Midbrain (tissue), 1 donor: ENCODE measurements at places on chromosomes 7 and 10.

DNA sequence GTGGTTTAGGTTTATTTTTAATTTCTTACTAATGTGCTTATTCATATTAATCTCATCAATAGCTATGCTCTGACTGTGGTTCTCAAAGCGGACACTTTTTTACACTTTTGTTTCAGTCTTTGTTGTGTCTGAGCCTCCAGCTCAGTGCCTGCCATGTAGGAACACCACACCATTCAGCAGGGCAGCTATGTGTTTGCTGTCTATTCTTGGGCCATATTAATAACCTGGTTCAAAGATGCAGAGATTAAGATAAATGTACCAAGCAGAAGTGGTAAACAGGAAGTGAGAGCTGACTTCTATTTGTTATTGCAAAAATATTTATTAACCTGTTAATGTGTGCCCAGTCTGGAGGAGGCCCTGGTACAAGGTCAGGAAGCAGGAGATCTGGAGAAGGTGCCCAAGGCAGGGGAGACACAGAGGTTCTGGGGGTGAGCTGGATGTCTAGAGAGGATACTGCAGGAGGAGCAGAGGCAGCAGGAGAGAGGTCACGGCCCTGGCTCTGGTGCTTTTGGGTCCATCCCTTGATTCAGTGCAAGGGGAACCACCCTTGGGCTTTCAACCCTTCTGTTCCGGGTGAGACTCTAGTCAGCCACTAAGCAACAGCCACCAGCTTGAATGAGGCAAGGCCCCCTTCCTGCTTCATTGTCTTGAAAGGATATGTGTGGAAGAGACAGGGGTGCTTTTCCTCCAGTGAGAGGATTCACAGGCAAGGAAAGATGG lies 1.9 kb downstream of the TBXAS1 start:
- DNase-seq = no peak

- no peak for DNase-seq
These were observed 51.3 kb upstream of the FAM180A start for GRCh38 chr7:135799881-135800280.

DNA sequence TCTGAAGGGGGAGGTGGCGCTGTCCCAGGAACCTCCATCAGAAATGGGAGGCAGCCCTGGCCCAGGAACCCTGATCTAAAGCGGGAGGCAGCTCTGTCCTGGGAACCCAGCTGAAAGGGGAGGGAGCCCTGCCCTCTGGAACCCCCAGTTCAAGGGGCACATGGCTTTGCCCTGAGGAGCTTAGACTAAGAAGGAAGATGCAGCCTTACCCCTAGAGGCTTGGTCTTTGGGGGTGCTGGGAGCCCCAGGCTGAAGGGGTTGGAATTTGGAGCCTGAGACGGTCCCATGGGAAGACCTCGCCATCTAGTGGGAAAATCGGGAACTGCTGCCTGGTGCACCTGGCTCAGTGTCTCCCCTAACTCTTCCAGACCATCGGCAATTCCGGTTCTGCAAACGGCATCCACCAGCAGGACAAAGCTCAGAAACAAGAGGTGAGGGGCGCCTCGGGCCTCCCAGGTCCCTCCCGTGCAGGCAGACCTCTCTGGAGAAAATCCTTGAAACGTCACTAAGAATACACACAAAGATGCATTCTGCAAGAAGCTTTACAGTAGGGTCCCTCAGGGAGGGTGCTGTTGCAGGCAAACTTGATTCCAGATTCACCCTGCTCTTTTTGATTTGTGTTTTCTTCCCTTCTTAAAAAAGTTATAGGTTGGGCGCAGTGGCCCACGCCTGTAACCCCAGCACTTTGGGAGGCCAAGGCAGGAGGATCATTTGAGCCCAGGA lies 52.4 kb upstream of the GTF2IRD1 start:
- peak; percentile 74 for DNase-seq

GRCh38 chr7:141785706-141786552 lies 4.1 kb upstream of the TAS2R5 start:
- DNase-seq = peak; percentile 69

DNA sequence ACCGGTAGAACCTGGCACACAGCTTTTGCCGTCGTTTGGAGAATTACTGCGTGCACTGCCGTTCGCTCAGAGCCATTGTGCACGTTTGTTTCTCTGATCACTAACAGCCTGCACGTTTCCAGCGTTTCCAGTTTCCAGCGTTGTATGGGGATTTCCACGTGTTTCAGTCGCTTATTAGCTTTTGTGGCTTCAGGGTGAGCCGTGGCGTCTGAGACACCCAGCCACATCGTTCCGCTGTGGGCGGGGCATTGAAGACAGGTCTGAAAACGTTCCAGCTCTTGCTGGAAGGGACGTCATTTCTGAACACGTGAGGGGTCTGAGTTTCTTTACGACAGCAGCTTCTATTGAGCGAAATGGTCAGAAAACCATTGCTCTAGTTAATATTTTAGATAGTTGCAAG lies 164.8 kb downstream of the DNAJB6 start:
- no peak for DNase-seq

- DNase-seq = no peak
These were observed 71.3 kb upstream of the VWC2 start for GRCh38 chr7:49702099-49702498.

DNA sequence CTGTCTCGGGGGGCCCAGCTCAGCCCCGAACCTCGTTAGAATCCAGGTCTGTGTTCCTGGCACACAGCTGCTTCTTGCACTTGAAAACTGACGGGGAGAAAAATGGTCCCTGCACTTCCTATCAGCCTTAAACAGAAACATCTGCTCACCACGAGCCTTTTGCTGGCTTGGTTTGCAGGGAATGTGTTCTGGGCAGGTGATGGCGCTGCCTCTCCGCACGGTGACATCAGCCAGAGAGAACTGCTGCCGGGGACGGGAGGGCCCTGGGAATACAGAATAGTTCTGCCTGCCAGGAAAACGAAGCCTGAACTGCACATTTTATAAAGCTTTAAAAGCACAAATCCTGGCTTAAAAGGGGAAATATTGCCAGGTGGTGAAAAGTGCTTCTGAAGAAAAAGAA lies 622.5 kb downstream of the TYW1 start:
- DNase-seq = no peak

- DNase-seq = no peak
These were observed 4.6 kb upstream of the LBX1 start for GRCh38 chr10:101233863-101234262.

GRCh38 chr10:133324198-133324792 lies 12.4 kb downstream of the CALY start:
- DNase-seq = no peak

DNA sequence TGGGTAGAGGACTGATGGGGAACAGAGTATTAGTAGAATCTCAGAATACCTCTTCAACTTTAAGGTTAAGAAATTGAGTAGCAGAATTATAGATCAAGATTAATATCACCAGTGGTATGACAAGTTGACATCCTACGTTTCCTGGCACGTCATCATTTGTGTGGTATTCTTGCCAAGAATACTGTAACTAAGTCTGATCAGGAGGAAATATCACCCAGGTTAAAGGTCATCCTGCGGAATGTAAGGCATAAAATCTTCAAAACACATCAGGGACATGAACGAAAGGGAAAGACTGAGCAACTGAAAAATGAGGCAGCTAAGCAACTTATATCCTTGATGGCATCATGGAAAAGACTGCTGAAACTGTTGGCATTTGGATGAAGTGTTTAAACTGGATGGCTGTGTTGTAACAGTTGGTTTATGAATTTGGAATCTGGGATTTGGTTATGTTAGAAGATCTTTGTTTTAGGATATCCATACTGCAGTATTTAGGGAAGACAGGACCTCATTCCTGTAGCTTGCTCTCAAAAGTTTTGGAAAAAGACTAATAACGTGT lies 86.1 kb downstream of the TRIM24 start:
- no peak for DNase-seq

- no peak for DNase-seq
These were observed 38.8 kb downstream of the SLC29A3 start for GRCh38 chr10:71357792-71358265.

GRCh38 chr7:45443263-45443662 lies 130.9 kb upstream of the ADCY1 start:
- no peak for DNase-seq

- DNase-seq = no peak
These were observed 160.2 kb downstream of the CREB5 start for GRCh38 chr7:28572321-28573058.

DNA sequence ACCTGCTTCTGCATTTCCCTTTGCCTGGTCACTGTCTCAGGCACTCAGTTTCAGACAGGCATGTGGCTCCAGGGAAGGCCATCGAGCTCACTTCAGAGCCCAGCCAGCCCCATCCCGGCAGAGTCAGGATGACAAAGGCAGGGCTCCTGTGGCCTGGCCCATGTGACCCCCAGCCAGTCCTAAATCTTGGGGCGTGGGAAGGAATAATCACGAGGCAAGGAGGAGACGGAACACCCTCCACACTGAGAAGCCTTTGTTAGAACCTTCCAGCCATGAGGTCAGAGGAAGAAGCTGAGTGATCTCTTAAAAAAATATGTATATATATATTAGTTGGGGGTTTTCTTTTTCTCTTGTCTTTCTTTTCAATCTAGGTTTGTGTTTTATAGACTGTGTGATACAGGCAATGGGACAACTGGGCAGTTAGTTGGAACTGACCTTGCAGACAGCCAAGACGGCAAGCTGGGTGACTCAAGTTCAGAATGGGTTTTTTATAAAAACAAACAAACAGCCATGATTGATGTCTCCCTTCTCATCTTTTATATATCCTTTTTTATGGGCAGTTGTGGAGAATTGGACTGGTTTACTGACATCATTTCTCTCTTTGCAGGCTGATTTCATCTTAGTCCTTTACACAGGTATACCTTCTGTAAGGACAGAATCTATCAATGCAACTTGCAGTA lies 60.8 kb downstream of the CHN2 start:
- no peak for DNase-seq

DNA sequence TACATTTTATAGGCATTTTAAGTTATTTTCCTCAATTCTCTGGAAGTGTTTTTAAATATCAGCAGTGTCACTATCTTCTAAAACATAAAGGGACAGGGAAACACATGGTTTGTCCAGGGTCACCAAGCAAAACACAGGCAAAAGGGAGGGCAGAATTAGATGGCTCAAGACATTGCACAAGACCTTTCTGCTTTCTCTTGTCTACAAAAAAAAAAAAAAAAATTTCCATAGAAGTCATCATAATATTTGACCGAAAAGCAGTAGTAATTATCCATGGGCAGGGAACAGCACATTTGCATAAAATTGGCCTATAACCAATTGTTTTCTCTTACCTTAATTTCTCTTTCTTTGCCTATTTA lies 703.1 kb upstream of the FZD8 start:
- no peak for DNase-seq

GRCh38 chr7:30479202-30480120 lies 877 bp upstream of the NOD1 start:
- DNase-seq = no peak

- no peak for DNase-seq
These were observed 295.9 kb downstream of the TNS3 start for GRCh38 chr7:47285860-47286491.

DNA sequence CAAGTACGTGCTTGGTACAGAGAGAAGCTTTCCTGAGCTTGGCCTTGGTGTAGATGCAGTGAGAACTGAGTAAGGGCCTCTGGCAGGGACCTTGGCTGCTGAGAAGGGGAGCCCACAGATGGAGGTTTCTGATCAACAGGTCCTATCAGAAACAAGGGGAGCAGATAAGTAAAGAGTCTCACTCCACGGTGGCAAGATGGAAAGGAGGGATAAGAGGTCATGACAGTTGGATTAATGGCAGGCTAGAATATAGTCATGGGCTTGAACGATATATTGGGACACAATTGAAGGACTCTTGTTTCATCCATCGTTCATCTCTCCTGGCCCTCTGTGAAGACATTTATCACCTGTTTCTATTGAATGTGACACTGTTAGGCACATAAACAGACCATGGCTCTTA lies 41.5 kb downstream of the MET start:
- DNase-seq = no peak

- no peak for DNase-seq
These were observed 123.0 kb upstream of the SFMBT2 start for GRCh38 chr10:7533657-7534479.

GRCh38 chr10:103192089-103192450 lies 1.0 kb downstream of the NT5C2 start:
- DNase-seq = peak; percentile 59

- DNase-seq = no peak
These were observed 216.7 kb upstream of the RNF32 start for GRCh38 chr7:156423876-156424275.

DNA sequence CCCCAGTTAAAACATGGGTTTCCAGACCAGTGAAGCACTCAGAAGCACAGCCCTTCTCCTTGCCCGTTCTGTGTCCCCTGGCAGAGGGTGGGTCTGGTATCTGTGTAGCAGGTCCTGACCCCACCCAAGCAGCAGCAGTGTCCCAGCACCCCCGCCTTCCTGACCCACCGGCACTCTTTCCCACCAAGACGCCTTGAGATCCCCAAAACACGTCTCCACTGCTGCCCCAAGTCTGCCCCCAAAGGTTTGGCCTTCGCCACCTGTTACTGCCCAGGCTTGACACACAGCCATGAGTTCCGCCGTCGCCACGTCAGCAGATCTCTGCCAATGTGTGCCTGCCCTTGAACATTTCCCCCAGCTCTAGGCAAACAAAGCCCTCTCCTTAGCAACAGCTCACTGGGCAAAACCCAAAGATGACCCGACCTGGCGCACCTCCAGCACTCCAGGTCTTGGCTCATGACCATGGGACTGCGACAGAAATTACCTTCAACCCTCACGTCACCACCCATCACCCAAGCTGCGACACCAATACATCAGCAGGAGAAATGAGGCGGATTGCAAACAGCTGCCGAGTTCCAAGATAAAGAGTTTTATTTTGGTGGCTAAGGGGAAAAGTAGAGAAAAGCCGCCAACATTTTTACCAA lies 75.6 kb downstream of the CTBP2 start:
- DNase-seq = no peak

- no peak for DNase-seq
These were observed 565 bp downstream of the STRIP2 start for GRCh38 chr7:129434675-129435318.

DNA sequence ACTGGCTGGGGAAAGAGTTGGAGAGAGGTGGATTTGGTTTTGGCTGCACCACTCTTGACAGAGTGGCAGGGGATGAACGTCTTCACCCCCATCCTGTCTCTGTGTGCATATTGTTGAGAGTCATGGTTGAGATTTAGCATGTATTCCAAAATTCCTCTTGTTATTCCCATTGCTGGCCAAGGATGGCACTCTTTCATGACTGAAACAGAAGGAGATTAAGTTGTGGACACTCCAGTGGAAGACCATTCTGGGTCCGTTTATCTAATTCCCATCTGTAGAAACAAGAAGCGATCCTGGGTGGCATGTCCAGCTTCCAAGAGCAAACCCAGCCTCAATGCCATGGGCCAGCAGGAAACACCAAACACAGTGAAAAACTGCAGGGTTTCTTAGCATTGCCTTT lies 469.0 kb upstream of the IGFBP3 start:
- DNase-seq = no peak

GRCh38 chr7:79414910-79415309 lies 38.6 kb downstream of the MAGI2 start:
- DNase-seq = no peak

- DNase-seq = no peak
These were observed 6.4 kb downstream of the CDCA7L start for GRCh38 chr7:21939136-21939857.

GRCh38 chr7:33742999-33743587 lies 162.2 kb upstream of the BMPER start:
- DNase-seq = no peak
